ENCODE measurements at places on chromosomes 7 and 10.

DNA sequence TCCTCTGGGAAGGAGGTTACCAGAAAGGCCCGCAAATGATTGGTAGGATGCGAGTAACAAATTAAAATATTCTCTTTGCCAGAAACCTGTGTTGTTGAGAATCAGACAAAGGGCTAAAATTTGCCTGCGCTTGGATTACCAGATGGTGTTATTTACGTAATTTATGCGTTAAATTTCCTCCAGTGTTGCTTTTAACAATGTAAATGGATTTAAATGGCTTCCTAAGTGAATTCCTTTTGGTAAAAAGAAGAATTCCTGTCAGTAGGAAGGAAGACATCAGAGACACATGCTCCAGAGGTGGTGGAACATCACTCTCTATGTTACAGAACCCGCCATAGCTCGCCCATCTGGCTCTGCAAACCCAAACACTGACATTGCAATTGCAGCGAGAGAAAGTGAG lies 520.6 kb downstream of the GALNT17 start:
- DNase-seq = no peak

GRCh38 chr7:28442540-28443420 lies 30.5 kb downstream of the CREB5 start:
- no peak for DNase-seq

DNA sequence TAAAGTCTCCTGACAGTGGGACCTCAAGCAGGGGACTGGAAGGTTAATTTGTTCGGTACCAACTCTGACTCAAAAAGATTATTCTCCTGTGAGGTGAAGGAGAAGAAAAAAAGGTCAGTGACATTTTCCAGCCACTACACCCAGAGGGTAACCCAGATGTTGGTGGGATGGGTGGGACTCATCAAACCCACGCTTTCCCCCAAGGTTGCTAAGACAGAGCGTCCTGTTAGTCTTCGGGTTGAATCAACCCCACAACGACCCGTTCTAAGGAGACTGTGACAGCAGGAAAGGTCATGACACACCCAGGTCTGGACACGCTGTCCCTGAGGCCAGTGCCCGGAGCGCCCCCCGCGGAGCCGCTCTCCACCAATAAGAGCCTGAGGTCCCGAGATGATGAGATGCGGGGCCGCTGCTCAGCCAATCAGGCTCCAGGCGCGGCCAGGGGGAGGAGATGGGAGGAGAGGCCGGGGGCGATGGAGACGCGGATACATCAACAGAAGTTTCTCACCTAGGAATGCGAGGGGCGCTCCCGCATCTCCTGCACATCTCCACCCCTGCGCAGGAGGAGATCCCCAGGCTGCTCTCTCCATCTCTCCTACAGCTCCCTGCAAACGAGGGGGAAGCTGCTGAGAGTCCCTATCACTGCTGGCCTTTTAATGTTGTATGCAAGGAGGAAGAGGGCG lies at the start of gene WNT16:
TSS of gene WNT16 (plus strand) at position 493 of the 683 bp plus-strand sequence. CDS start 293 bp downstream, outside the sequence.
- no peak for DNase-seq

GRCh38 chr7:23712368-23713284 lies 2.6 kb downstream of the STK31 start:
- DNase-seq = no peak

DNA sequence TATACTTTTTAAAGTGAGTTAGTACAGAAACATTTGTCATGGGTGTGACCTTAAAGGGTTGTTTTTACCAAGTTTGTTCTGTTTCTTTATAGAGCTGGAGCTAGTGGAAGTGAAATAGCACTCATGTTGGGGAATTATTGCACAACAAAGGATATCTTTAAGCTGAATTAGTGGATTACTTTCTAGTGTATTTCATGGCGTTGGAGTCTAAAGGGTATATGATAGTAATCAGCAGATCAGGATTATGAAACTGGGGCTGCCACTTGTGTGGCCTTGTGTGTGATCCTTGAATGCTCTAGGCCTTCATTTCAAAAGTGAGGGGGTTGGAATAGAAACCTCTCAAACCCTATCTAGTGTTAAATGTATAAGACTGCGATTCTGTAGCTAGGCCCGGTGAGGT lies 123.6 kb downstream of the LYZL1 start:
- DNase-seq = no peak

DNA sequence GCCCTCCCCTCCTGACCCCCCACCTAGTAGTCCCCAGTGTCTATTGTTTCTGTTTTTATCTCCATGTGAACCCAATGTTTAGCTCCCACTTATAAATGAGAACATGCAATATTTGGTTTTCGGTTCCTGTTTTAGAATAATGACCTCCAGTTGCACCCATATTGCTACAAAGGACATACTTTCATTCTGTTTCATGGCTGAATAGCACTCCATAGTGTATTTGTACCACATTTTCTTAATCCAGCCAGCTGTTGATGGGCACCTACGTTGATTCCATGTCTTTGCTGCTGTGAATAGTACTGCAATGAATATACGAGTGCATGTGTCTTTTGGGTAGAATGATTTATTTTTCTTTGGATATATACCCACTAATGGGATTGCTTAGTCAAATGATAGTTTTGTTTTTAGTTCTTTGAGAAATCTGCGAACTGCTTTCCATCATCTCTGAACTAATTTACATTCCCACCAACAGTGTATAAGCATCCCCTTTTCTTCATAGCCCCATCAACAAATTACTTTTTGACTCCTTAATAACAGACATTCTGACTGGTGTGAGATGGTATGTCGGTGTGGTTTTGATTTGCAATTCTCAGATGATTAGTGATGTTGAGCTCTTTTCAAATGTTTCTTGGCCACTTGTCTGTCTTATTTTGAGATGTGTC lies 128.4 kb upstream of the PHYHIPL start:
- no peak for DNase-seq

- no peak for DNase-seq
Measured at GRCh38 chr7:196283-196682, 3.9 kb downstream of the FAM20C start.

DNA sequence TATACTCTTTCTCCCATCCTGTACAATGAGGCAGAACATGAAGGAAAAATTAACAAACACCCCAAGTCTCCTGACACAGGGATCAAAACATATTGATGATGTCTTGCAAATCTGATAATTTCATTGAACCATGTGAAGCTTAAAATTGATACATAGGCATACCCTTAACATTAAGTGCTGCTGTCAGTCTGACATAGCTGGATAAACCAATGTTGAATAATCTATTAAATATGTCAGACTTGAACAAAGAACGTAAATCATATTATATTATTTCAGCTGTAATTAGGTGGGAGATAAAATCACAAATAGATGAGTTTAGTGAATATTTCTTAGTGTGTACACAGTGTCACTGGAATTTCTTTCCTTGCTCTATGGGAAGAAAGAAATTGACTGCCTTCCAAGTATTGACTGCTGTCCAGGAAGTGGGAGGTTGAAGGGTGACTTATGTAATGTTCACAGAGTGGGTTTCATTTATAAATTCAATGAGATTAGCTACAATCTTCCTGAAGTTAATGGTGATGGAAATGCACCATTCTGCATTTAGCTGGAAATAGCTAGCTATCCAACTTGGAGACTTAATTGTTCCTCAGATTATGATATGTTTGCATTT lies 170.8 kb downstream of the AUTS2 start:
- DNase-seq = no peak

- no peak for DNase-seq
Measured at GRCh38 chr10:56593120-56593519, 232.1 kb upstream of the ZWINT start.

GRCh38 chr10:65943451-65943850 lies 982.4 kb upstream of the LRRTM3 start:
- DNase-seq = no peak

GRCh38 chr7:96178581-96178980 lies 143.3 kb downstream of the SLC25A13 start:
- no peak for DNase-seq

GRCh38 chr10:109922358-109922975 lies 844 bp downstream of the XPNPEP1 start:
- DNase-seq = no peak

DNA sequence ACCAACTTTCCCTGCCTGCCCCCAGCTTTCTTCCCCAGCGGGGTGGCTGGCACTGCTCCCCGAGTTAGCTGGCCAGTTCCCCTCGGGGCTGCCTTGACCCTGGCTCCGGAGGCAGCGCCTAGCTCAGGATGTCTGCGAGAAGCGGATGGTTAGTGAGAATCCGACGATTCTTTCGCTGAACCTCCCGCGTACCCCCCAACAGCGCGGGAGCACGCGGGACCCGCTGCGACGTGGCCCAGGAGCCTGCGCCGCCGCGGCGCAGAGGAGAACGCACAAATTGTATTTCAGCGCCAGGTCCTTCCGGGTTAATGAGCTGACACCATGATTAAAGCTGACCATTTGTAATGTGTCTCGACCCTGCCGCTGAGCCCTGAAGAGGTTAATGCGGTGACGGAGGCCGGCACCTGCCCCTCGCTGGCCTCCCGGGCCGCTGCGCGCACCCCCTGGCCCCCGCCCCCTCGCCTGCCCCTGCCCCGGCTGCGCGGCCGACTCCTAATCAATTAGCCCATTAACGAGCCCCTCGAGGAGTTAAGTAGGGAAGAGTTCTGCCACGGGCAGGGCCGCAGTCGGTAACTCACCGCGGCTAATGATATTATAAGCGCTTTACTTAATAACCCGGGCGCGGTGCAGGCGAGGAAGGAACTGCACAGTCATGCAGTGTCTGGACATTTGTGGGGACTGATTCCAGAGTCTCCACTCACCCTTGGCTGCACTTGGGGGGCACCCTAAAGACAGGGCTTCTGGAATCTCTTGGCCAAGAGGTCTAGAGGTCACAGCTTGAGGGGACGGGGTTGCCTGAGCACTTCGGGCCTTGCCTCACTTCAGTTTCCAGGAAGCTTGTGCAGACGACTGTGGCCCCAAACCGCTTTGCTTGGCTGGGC lies 1.7 kb upstream of the HMX2 start:
- DNase-seq = no peak

DNA sequence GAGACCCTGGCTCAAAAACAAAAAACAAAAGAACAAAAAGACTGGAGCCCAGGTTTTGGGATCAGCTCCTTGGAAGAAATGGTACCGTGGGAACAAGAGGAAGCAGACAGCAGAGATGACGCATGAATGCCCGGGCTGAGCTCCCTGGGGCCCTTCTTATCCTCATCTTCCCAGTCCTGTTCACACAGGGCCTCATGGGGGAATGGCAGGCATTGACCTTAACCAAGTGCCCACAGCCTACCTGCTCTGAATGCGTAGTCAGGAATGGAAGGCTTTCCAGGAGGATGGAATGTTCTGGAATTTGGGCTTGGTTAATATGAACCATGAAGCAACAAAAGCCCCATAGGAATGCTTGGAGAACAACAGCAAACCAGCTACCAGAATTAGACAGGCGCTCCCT lies 154.7 kb downstream of the PRPF18 start:
- no peak for DNase-seq

DNA sequence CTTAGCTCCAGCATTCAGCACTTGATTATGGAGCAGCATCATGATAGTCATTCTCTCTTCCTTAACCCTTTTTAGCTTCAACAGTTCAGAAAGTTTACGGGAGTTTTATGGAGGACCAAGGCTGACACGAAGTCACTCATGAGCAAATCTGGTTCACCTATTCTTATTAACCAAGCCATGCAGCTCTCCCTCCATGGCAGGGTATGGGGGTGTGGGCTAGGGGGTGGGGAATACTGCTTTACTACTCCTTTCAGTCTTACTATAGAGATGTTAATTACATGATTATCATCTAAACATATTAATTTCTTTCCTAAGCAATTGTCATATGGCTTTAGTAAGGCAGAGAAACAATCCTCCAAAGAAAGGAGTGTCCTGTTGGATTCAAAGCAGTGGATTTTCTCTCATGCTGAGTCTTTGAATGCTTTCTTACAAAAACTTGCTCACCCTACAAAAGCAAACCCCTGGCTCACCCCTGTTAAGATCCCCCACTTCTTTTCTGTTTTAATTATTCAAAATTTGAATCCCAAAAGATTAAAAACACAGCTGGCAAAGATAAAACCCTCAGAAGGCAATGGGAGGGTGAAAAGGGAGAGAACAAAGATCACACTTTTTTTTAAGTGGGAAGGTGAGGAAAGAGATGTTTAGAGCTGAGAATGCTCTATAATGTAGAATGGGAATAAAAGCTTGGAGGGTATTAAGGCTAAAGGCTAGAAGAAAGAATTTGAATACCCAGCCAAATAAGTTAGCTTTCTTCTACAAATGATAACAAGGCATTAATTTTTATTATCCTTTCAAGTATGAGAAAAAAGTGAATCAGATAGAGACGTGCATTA lies 46.4 kb upstream of the SEMA3E start:
- DNase-seq = no peak

DNA sequence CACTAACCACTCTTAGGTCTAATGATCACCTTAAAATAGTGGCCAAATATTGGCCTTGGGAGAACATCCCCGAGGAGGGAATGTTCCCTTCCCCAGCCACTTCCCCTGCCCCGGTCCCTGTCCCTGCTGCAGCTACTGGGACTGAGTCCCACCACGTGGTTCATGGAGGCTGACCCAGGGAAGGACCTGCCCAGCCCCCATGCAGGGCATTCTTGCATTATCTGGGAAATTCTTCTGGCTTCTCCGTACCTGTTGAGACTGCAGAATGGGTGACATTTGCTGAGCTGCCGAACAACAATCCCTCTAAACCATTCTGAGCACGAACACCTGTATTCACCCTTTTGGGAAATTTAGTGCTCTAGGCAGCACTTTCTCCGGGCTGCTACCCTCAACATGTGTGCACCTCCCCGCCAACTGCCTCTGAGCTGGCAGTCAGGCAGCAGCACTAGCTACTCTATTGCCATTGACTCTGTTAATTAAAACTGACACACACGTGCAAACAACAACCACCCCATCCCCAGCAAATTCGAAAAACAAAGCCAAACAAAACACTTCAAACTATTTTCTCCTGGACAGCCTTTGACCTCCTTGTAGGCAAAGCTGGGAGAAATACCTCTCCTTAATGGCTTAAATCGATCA lies 567.4 kb upstream of the MKI67 start:
- no peak for DNase-seq

DNA sequence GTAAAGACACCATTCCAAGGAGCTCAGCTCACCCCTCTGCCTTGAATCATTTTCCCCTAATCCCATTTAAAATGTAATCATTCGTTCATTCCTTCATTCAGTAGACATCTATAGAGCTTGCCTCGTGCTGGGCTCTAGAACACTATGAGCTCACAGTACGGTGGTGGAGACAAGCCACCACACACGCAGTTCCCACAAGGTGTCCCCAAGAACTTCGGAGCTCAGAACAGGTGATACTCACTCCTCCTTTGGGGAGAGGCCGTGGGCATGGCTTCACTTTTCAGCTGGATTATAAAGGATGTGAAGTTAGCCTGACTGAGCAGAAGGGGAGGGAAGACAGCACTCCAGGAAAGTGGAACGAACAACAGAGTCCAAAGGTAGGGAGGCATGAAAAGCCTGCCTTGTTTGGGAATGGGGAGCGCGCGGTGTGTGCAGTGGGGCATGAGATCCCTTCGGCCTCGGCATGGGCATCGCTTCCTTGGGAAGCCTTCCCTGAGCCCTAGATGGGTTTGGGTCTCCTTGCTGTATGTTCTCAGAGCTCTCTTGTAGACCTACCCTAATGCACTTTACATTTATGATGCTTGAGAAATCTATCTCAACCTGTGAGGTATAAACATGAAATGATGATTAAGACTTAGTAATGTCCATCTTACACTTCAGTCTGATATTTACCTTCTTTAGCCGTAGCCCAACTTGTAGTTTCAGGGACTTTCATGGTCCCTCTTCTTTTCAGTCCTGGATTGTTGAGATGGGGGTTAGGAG lies 809 bp upstream of the OGA start:
- DNase-seq = no peak
